Activated CD8-positive, alpha-beta memory T cell treated with anti-CD3 and anti-CD28 coated beads, Interleukin-2, amount 10 ng/mL, durations not matched to agents 7 days and 5 days (primary cell): ENCODE measurements at places on chromosomes 5 and 9. TPM values are rescaled to one million over a fixed set of nuclear protein-coding genes. Genes with fewer than 3 reads are reported as not detected.
A peak's percentile ranks its signal among the peaks of the same experiment; 100 is the strongest.

GRCh38 chr5:109645707-109646192 lies 44.0 kb upstream of the MAN2A1 start:
- DNase-seq, result no peak
- no peaks in the 10 kb centered on the region for H3K4me1 ChIP-seq
- no peaks in the 10 kb centered on the region for H3K36me3 ChIP-seq
- H3K27me3 ChIP-seq, result no peaks in the 10 kb centered on the region
- H3K4me3 ChIP-seq, result no peak overlapping the region

- no peaks in the 10 kb centered on the region for H3K4me1 ChIP-seq
- DNase-seq, result no peak
- H3K36me3 ChIP-seq, result no peaks in the 10 kb centered on the region
- no peak overlapping the region for H3K27ac ChIP-seq
- H3K27me3 ChIP-seq, result peaks cover 49% of the 10 kb centered on the region
- H3K4me3 ChIP-seq, result no peak overlapping the region
Measured at GRCh38 chr5:74413403-74414048, 227.0 kb downstream of the ENC1 start.

DNA sequence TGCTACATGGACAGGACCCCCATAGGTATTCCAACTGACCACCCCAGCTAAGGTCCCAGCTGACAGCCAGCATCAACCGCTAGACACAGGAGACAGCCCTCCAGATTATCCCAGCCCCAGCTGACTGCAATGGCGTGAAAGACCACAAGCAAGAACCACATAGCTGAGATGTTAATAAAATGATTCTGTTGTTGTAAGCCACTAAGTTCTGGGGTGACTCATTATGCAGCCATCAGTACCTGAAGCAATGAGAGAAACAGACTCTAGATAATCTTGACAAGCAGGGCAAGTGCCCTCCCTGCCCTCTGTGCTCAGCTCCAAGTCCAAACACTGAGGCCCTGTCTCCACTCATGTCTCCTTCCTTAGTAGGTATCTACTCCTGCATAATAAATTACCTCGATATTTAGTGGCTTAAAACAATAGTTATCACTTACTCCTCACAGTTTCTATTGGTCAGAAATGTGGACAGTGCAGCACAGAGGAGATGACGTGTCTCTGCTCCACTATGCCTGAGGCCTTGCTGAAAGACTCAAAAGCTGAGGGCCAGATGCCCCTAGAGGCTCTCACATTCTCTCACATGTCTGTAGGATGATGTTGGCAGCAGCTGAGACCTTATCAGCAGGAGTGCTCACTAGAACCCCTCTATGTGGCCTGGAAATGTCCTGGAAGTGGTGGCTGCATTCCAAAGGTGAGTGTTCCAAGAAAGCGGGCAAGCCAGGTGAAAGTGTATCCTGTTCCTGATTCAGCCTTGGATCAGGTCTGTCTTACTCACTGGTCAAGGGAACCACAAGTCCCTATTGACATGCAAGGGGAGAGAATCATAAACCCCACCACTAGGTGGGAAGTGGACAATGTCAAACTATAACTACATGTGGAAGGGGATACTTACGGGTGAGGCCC lies 2.5 kb downstream of the MGAT1 start:
- DNase-seq, result no peak
- H3K36me3 ChIP-seq, result peaks cover 59% of the 10 kb centered on the region
- peaks cover 75% of the 10 kb centered on the region for H3K4me1 ChIP-seq

- H3K36me3 ChIP-seq, result no peaks in the 10 kb centered on the region
- no peak for DNase-seq
- H3K4me1 ChIP-seq, result no peaks in the 10 kb centered on the region
- no peak overlapping the region for H3K27ac ChIP-seq
- H3K27me3 ChIP-seq, result no peaks in the 10 kb centered on the region
Measured at GRCh38 chr9:108047264-108047663, 557.7 kb upstream of the KLF4 start.

DNA sequence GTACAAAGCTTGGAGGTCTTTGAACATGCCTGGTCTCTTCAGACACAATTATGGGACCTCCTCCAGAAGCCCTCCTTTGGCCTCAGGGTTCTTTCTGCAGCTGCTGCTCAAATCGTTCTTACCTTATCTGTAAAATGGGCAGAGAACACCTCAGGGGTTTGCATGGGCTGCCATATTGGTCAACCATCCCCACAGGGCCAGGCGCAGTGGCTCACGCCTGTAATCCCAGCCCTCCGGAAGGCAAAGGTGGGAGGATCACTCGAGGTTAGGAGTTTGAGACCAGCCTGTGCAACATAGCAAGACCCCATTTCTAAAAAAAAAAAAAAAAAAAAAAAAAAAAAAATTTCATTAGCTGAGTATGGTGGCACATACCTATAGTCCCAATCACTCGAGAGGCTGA lies 29.1 kb upstream of the TCF7 start:
- H3K4me1 ChIP-seq, result peaks cover 17% of the 10 kb centered on the region
- no peak for DNase-seq
- no peak overlapping the region for H3K27ac ChIP-seq
- no peak overlapping the region for H3K4me3 ChIP-seq
- peaks cover 56% of the 10 kb centered on the region for H3K27me3 ChIP-seq

The TTC16 gene
- total RNA-seq, result 5.2 TPM

GRCh38 chr5:52283221-52283620 lies 504.5 kb upstream of the ITGA1 start:
- H3K4me3 ChIP-seq, result no peak overlapping the region
- no peaks in the 10 kb centered on the region for H3K4me1 ChIP-seq
- H3K27me3 ChIP-seq, result no peaks in the 10 kb centered on the region
- no peak overlapping the region for H3K27ac ChIP-seq

- peak overlapping the region; percentile 23 for H3K4me3 ChIP-seq
- DNase-seq, result peak; percentile 77
- no peak overlapping the region for H3K27ac ChIP-seq
- no peaks in the 10 kb centered on the region for H3K36me3 ChIP-seq
- H3K4me1 ChIP-seq, result peaks cover 11% of the 10 kb centered on the region
- peaks cover 2% of the 10 kb centered on the region for H3K27me3 ChIP-seq
Measured at GRCh38 chr5:1167728-1168709, 33.4 kb upstream of the SLC6A19 start.

- H3K27ac ChIP-seq, result no peak overlapping the region
- no peaks in the 10 kb centered on the region for H3K36me3 ChIP-seq
- H3K4me3 ChIP-seq, result no peak overlapping the region
- DNase-seq, result no peak
- no peaks in the 10 kb centered on the region for H3K4me1 ChIP-seq
Measured at GRCh38 chr5:178527458-178528307, 62.5 kb downstream of the COL23A1 start.

DNA sequence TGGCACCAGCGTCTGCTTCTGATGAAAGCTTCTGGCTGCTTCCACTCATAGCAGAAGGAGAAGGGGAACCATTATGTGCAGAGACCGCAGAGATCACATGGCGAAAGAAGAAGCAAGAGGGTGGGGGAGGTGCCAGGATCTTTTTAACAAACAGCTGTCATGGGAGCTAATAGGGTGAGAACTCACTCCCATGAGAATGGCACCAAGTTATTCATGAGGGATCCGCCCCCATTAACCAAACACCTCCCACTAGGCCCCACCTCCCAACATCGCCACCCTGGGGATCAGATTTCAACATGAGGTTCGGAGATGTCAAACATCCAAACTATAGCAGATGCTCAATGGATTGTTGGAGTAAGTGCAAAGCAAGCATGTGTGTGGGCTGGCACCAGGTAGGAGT lies 125.8 kb upstream of the SLIT3 start:
- H3K4me1 ChIP-seq, result no peaks in the 10 kb centered on the region
- H3K27ac ChIP-seq, result no peak overlapping the region

DNA sequence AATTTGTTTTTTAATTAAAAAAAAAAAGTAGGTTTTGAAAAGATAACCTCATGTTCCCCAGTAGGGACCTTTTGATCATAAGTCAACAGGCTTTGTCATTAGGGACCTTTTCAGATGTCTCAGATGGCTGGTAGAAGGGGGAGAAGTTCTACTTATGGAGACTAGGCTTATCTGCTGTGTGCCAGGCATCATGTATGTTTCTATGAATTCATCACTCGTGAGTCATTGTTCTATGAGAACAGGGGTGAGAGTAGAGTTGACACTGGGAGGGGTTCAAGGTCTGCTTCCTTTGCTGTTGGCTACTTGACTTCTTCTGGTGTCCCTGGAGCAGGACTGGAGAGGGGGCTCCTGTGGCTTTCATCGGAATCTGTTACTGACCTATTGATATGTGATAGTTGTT lies 138.8 kb downstream of the KDM4C start:
- no peak overlapping the region for H3K4me3 ChIP-seq
- H3K27me3 ChIP-seq, result no peaks in the 10 kb centered on the region
- peaks cover 39% of the 10 kb centered on the region for H3K36me3 ChIP-seq
- H3K4me1 ChIP-seq, result peaks cover 46% of the 10 kb centered on the region

DNA sequence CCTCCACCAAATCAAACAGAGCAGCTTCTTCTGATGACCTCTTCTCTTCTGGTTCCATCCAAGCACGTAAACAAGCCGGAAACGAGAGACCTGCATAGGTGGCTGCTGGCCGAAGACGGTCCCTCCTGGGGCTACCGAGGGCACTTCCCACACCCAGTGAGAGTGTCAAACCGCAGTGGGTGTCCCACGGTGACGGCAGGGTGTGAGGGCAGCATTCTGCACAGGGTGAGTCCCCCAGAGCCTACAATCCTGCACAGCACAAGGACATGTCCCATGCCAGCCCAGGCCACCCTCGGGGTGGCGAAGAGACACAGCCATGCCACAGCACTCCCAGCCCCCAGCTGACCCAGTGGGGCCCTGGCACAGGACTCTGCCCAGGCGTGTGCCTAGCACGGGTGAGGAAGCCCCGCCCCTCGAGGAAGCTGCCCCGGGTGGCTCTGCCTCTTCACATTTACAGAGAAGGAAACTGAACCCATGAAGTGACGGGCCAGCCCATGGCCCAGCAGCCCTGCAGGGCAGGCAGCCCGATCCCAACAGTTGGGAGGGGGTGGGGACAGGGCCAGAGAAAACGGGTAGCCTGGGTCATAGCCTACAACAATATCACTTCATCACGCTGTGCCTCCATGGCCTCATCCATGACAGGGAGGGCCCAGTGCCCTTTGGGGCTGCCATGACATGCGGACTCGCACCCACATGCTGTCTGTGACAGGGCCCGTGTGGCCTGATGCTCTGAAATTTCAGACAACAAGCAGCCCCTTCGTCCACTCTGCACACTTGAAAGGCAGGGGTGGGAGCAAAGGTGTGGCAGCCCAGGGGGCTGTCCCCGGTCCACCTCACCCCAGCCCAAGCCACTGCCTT lies 43.2 kb downstream of the SEMA4D start:
- H3K36me3 ChIP-seq, result peaks cover 70% of the 10 kb centered on the region
- peaks cover 87% of the 10 kb centered on the region for H3K4me1 ChIP-seq
- no peak overlapping the region for H3K4me3 ChIP-seq
- DNase-seq, result no peak
- H3K27ac ChIP-seq, result peak overlapping the region; percentile 87
- H3K27me3 ChIP-seq, result no peaks in the 10 kb centered on the region

DNA sequence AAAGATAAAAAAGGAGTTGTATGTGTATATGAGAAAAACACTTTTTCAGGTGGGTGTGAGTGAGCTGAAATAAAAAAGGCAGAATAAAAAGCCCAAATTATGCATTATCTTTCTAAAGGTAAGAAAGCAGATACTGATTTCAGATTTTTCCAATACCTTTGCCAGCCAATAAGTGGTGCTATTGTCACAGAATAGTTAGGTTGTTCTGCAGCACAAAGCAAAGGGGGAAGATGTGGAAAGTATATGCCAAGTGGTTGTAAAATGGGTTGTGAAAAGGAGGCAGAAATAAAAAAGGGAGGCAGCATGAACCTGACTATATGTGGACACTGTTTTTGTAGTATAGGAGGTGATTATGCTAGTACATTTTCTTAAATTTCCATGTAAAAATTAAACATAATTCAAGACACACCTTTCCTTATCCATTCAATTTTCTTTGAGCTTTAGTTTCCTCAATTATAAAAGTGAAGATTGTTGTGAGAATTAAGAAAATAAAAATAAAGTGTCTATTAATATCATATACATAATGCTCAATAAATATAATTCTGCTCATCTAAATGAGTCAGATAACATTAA lies 106.7 kb downstream of the SMIM15 start:
- H3K4me3 ChIP-seq, result no peak overlapping the region
- no peaks in the 10 kb centered on the region for H3K27me3 ChIP-seq
- H3K4me1 ChIP-seq, result peaks cover 3% of the 10 kb centered on the region

- peaks cover 1% of the 10 kb centered on the region for H3K4me1 ChIP-seq
- peaks cover 11% of the 10 kb centered on the region for H3K27me3 ChIP-seq
- no peak overlapping the region for H3K27ac ChIP-seq
- peaks cover 2% of the 10 kb centered on the region for H3K36me3 ChIP-seq
Measured at GRCh38 chr5:40010436-40010835, 585.7 kb upstream of the DAB2 start.

DNA sequence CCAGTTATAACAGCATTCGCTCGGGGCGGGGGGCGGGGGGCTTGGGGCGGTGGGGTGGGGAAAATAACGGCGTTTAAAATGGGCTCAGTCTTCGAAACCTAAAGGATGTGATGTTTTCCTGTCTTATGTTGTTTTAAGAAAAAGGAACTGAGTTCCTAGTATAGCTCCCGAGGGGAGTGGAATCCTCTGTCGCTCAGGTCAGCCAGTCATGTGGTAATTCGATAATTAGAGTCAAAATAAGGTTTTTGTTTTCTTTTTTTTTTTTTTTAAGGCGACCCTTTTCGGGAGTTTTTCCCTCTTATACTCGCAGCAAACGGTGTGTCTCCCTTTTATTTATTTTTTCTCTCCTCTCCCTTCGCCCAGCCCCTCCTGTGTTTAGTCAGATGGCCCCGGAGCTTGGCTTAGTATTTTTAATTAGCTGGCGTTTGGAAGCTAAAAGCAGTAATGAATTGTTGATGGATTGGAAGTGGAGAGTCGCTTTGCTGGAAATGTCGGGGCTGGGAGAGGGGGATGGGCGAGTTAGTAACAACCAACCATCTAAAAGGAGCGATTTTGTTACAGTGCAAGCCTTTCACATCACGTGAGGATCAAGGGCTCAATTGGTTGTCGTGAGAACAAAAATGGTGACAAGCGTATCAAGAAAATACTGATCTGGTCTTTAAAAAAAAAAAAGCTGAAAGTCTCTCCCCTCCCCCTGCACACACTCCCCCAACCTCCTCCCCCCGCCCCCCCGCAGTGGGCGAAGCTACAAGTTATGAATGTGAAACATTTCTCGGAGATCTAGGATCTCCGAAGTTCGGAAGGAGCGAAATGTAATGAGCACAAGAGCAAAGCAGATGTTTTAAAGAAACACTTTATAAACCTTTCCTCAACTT lies 714 bp upstream of the ZNF608 start:
- H3K36me3 ChIP-seq, result no peaks in the 10 kb centered on the region
- no peak for DNase-seq
- H3K27ac ChIP-seq, result no peak overlapping the region
- peaks cover 47% of the 10 kb centered on the region for H3K27me3 ChIP-seq

- H3K27ac ChIP-seq, result no peak overlapping the region
- no peak for DNase-seq
- peaks cover 11% of the 10 kb centered on the region for H3K27me3 ChIP-seq
- no peaks in the 10 kb centered on the region for H3K36me3 ChIP-seq
Measured at GRCh38 chr5:74233571-74233970, 407.0 kb downstream of the ENC1 start.

The OBP2B gene
- total RNA-seq, result not detected

DNA sequence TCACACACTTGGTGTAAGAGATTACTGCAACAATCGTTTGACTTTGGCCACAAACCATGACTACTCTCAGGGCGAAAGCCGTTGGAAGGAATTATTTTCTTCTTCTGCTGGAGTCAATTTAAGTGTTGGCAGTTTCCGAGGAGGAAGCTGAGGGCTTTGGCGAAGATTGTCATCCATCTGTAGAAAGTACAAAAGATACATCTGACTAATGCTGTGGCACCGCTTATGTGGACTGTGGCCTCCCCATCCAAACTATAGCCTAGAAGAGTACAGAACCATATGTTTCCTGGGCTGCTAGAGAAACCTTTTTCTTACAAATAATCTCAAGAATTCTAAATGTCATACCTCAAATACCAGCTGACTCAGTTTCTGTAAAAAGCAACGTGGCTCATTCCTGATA lies 7.4 kb downstream of the MTX3 start:
- no peak for DNase-seq
- peak overlapping the region; percentile 0 for H3K4me3 ChIP-seq
- no peaks in the 10 kb centered on the region for H3K27me3 ChIP-seq
- H3K4me1 ChIP-seq, result peaks cover 74% of the 10 kb centered on the region
- peaks cover 82% of the 10 kb centered on the region for H3K36me3 ChIP-seq
